ENCODE measurements at places on chromosomes 4 and X. TPM values are rescaled to one million over a fixed set of nuclear protein-coding genes. Genes with fewer than 3 reads are reported as not detected.

GRCh38 chr4:75909405-75909804 lies 7.2 kb upstream of the PPEF2 start:
- DNase-seq = no peak

DNA sequence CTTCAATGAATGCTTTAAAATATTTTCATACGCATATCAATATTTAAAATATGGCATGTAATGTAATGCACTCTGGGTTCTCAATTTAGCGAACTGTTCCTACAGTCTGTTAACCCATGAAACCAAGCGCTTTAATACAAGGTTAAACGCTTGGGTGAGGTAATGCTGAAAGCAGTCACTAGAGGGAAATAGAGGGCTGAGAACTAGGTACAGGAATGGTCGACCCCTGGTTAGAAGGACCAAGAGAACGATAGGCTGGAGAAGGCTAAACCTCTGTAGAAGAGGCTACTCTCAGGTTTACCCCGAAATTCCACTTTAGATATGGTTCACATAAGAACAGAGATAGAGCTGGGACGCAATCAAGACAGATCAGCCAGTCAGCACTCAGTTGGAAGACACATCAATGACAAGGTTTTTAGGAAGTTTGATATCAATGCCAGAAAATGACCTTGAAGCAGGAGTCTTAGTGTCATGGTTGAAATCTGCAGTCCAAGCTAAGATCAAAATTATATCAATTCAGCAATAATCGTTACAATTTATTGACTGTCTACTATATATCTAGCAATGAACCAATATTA lies 26.9 kb downstream of the ARSJ start:
- DNase-seq = peak; percentile 63

DNA sequence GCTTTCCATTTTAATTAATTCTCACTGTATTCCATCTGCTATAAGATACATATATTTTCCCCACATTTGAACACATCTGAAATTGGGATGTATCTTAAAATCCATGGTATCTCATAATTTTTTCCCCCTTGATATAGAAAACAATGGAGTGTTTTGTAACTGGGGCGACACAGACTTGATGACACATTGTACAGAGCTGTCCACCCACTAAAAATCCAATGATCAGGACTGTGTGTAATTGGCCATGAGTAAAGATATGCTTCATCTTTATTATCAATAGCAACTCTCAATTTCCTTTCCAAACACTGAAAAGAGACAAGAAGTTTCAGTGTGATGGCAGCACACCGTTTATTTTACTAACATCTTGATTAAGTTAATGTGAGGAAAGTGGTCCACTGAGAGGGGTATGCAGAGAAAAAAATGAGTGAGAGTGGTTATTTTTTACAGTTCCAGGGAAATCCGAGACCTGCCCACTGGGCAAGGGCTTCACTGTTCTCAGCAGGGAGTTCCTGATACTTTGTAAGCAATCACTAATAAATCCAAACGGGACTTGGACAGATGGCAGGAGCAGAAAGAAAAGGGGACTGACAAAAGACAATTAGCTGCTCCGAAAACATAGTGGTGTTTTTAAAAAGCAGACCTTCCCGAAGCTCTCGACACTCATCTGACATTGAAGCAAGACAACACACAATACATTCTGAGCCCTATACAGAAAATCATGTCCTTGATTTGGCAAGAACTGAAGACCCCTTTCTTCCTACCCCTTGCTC lies 149.4 kb downstream of the TSPAN5 start:
- no peak for DNase-seq

- no peak for DNase-seq
Measured at GRCh38 chr4:68599150-68599549, 23.0 kb upstream of the UGT2B17 start.

DNA sequence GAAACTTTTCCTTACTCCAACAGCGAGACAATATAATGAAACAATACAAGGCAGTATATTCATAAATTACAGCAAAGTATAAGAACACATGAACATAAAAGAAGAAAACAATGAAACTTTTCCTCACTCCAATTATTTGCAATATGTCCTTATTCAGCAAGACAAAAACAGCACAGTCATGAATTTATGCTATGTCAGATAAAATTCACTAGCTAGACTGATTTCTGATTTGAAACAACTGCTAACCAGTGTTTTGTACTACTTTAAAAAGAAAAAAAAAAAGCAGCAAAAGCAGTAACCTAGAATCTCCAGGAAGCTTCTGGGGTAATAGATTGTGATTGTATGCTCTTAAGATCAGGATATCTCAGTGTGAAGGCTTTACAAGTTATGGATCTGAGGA lies 45.2 kb upstream of the UNC5C start:
- DNase-seq = no peak

- DNase-seq = no peak
Measured at GRCh38 chr4:3213106-3213425, 35.9 kb upstream of the MSANTD1 start.

GRCh38 chrX:21723084-21723483 lies 34.8 kb downstream of the SMPX start:
- DNase-seq = peak; percentile 34

KLHL4 gene
- total RNA-seq = 5.0 TPM

LRP2BP gene
- 0.74 TPM for total RNA-seq

ASB5 gene
- total RNA-seq = 0.09 TPM
